ENCODE measurements at places on chromosomes 5 and 9. TPM values are rescaled to one million over a fixed set of nuclear protein-coding genes. Genes with fewer than 3 reads are reported as not detected.

LRRTM2 gene
- total RNA-seq: 3.5 TPM

MRPS2 gene
- 19.1 TPM for total RNA-seq

RLN2 gene
- total RNA-seq: not detected

RBM22 gene
- 12.5 TPM for total RNA-seq

C6 gene
- 0.16 TPM for total RNA-seq

SLC25A2 gene
- not detected for total RNA-seq

LCN1 gene
- not detected for total RNA-seq

IL13 gene
- not detected for total RNA-seq

ANKRD34B gene
- not detected for total RNA-seq

CDH18 gene
- total RNA-seq: 4.4 TPM
